ENCODE measurements at places on chromosomes 1 and 21.

DNA sequence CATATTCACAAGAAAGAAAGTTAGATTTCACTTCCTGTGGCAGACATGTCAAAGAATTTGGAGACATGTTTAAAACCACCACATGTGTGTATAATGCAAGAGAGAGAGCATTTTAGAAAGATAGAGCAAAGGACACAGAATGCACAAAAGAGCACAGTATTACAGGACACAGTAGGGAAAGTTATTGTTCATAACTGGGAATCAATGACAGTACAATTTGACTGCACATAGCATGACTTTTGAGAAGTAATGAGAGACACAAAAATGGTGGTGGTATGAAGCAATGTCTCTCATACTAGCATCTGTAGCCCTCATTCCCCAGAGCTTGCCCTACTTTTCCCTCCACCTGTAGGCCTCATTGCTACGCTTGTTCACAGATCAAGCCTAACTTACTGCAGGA lies 499.2 kb downstream of the PTPRC start:
- DNase-seq, result no peak

DNA sequence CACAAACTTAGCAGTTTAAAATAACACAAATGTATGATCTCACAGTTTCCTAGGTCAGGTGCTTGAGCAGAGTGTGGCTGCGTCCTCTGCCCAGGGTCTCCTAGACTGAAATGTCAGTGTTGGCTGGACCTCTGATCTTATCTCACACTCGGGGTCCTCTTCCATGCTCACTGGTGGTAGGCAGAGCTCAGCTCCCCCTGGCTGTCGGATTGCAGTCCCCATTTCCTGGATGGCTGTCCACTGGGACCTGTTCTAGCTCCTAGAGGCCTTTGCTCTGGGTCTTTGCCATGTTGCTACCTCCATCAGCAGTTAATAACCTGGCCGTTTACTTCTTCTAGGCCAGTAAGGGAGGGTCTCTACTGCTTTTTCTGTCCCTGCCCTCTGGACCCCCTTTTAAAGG lies 107.5 kb downstream of the PCNX2 start:
- DNase-seq, result no peak

DNA sequence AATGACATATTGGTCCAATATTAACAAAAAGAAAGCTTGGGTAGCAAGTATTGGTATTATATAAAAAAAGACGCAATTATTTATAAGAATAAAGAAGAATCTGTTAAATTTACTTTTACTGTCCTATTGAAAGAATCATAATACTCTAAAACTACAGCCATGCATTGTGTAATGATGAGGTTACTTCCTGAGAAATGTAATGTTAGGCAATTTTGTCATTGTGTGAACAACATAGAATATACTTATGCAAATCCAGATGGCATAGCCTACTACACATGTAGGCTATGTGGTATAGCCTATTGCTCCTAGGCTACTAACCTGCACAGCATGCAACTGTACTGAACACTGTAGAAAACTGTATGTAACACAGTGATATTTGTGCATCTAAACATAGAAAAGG lies 121.2 kb upstream of the PTGFR start:
- DNase-seq, result no peak

GRCh38 chr1:31653717-31654473 lies 9.2 kb upstream of the PEF1 start:
- DNase-seq, result no peak

DNA sequence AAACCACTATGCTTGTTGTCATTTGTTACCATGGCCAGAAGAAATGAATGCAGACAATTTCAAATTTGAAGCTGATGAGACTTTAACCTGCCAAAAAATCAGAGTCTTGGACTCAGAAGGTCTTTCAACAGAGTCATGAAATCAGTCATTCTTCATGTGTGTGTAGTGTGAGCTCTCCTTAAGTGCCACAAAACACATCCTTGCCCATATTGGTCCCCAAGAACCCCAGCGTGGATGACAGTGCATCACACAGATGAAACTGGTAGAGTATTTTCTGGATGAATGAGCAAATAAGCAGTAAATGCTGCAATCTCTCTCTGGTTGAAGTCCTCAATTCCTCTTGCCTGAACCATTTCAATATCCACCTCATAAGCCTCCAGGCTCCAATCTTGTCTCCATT lies 28.7 kb upstream of the ETS2 start:
- no peak for DNase-seq

- no peak for DNase-seq
These were observed 110.8 kb downstream of the LACTBL1 start for GRCh38 chr1:22861764-22862440.

DNA sequence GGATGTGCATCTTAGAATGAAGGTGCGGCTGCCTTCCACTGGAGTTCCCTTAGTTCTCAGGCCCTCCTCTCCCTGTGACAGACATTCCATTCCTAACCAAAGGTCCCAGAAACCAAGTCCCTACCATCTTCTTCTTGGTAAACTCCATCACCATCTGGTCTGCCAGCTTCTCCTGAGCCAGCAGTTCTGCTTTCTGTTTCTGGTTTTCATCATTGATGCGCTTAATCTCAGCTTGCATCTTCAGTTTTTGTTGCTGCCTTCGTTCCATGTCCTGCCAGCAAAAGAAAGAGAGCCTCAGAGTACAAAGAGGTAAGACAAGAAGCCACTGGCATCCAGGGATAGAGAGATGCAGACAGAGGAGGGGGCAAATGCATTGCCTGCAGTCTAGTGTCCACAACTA lies 18.0 kb upstream of the VSIG8 start:
- DNase-seq, result no peak

DNA sequence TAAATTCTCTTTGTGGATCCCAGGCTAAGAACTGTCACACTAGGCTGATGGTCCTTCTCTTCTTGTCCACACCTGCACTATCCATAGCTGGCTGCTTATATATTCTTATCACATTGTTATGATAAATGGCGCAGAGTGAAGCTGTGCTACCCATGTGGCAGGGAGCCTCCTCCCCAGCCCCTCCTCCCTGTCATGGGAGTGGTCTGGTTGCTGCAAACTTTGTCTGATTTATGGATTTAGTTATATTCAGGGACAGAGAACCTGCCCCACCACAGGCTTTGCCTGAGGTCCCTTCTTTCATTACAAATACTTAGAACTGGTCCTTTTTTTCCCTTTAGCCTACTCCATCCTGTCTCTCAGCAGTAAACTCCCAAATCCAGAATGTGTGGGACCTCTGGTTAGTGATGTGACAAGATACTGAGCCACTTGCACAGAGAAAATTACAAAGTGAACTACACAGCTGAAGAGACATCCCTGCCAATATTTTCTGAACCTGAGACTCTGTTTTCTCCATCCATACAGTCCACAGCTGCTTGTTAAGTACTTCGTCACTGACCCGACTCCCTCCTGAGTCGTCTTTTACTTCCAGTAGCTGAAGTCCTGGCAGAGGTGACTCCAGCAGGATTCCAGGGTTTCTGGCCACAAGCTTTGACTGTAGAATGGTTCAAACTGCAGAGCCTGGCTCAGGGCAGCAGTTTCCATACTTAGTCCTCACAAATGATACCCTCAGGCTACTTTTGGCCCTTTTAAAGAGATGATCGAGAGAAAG lies 37.6 kb downstream of the PTGFRN start:
- no peak for DNase-seq

DNA sequence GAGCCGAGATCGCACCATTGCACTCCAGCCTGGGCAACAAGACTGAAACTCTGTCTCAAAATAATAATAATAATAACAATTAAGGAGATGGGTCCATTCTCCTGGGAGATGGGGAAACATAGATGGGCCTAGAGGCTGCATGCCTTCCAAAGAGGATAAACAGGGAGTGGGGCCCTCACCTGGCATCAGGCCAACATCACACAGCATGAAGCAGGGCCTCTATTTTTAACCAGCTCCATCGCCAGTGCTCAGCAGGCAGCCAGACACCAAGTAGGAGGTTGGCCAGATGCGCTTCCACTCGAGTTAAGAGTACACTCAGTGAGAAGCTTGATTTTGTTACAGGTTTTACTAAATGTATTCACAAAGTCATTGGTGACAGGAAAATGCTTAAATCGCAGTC lies 352.0 kb downstream of the RRAGC start:
- peak; percentile 15 for DNase-seq

GRCh38 chr1:115781343-115781742 lies 12.8 kb upstream of the CASQ2 start:
- no peak for DNase-seq

DNA sequence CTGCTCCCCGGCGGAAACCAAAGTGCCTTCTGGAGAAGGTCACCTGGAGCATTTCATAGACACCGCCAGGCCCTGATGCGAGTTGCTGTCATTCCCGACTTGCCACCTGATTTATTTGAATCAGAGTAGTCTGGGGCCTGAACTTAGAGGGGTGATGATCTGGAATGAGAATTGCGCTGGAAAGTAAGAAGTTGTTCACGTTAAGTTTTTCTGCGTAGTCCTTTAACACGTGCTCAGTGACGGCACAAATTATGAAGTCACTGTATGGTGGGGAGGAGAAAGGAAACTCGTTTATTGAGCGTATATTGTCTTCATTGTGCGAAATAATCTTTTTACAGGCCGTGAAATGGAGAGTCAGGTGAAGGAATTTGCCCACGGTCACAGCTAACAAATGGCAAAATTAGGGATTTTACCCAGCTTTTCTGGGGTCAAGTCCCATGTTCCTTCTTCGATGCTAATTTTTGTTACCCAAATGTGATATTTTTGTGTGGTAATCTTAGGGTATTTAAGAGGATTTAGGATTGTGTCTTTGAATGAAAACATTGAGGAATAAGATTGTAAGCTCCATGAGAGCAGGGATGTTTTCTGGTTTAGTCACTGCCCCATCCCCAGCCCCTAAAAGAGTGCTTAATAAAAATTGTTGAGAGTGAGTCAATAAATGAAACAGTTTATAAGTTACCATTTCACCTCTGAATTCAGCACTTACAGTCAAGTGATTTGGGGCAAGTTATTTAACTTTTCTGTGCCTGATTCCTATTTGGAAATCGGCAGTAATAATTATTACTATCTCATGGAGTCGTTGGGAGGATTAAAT lies 46.4 kb upstream of the NBL1 start:
- no peak for DNase-seq

- DNase-seq, result no peak
These were observed 23.8 kb upstream of the LDLRAP1 start for GRCh38 chr1:25519624-25520023.

Measured in NCI-H2171 treated with DMSO at 0.1 percent for 48 hours (cell line).